ENCODE measurements at places on chromosomes 12 and 14.

GRCh38 chr12:8781381-8782127, 40.9 kb upstream of the A2ML1 start:
- DNase-seq, result no peak

DNA sequence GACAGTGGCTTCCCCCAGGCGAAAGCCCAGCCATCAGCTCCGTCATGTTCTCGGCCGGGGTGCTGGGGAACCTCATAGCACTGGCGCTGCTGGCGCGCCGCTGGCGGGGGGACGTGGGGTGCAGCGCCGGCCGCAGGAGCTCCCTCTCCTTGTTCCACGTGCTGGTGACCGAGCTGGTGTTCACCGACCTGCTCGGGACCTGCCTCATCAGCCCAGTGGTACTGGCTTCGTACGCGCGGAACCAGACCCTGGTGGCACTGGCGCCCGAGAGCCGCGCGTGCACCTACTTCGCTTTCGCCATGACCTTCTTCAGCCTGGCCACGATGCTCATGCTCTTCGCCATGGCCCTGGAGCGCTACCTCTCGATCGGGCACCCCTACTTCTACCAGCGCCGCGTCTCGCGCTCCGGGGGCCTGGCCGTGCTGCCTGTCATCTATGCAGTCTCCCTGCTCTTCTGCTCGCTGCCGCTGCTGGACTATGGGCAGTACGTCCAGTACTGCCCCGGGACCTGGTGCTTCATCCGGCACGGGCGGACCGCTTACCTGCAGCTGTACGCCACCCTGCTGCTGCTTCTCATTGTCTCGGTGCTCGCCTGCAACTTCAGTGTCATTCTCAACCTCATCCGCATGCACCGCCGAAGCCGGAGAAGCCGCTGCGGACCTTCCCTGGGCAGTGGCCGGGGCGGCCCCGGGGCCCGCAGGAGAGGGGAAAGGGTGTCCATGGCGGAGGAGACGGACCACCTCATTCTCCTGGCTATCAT, 663 bp downstream of the PTGER2 start:
- DNase-seq, result no peak

- no peak for DNase-seq
These were observed 5.8 kb upstream of the EVL start for GRCh38 chr14:100059438-100059781.

- peak; percentile 53 for DNase-seq
These were observed 58.4 kb upstream of the DIO3 start for GRCh38 chr14:101502761-101503392.

DNA sequence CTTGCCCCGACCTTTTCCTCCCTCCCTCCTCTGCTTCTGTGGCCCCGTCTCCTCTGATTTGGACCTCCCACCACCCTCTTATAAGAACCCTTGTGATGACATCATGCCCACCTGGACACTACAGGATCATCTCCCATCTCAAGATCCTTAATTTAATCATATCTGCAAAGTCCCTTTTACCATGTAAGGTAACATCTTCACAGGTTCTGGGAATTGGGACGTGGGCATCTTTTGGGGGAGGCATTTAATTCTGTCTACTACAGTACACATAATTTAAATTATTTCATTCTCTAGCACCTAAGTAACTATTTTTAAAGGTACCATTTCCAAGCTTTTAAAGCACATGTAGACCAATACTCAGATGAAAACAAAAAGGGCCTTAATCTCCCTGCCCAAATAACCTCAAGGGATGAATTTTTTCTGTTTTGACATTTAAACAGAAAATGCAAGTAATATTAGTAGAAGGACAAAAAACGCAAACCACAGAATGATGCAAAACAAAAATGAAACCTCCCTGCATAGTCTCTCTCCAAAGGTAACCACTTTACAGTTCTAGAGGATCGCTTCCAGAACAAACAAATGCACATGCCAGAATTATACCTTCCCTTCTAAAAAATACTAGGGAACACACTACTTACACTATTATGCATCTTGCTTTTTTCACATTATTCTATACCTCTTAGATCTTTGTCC, 222.1 kb downstream of the AACS start:
- no peak for DNase-seq

DNA sequence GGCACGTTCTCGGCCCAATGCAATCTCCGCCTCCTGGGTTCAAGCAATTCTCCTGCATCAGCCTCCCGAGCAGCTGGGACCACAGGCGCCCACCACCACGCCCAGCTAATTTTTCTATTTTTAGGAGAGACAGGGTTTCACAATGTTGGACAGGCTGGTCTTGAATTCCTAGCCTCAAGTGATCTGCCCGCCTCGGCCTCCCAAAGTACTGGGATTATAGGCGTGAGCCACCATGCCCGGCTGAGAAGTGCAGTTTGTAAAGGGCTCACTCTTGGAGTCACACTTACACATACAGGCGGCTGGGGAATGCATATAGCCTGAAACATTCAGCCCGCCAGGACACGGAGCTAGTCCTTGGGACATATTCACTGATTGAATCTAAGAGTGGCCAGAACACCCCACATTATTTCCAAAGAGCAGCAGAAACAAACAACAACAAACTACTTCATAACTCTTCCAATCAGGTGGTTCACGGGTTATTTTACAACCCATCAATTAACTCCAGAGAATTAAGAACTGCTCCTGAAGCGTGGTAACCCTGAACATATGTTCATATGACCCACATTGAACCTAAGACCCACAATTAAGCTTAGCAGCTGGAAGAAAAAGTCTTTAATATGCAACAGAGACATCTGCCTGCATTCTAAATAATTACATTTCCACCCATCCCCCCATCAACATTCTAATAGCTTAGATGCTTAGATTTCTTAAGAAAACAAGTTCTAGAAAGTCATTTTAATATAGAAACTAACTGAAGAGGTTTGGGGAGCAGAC, 49.2 kb downstream of the SSH1 start:
- DNase-seq, result no peak

- no peak for DNase-seq
These were observed 70.1 kb upstream of the GPATCH2L start for GRCh38 chr14:76081642-76082041.

- DNase-seq, result no peak
These were observed 77.7 kb downstream of the ETV6 start for GRCh38 chr12:11727133-11727664.

- no peak for DNase-seq
These were observed 6.3 kb upstream of the ATG14 start for GRCh38 chr14:55417955-55418354.

DNA sequence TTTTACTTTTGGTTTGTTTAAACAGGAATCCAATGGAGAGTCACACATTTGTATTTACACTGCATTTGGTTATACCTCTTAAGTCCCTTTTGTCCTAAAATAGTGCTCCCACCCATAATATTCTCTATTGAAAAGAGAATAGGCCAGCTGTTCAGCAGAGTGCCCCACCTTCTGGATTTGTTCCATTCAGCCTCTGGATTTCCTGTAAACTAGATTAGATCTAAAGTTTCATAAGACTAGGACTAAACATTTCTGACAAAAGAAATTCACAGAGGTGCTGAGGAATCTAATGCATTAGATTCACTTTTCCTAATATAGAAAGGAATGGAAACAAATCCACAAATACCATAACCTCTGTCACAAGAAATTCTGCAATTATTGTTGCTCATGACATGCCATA, 38.1 kb downstream of the GCH1 start:
- no peak for DNase-seq

DNA sequence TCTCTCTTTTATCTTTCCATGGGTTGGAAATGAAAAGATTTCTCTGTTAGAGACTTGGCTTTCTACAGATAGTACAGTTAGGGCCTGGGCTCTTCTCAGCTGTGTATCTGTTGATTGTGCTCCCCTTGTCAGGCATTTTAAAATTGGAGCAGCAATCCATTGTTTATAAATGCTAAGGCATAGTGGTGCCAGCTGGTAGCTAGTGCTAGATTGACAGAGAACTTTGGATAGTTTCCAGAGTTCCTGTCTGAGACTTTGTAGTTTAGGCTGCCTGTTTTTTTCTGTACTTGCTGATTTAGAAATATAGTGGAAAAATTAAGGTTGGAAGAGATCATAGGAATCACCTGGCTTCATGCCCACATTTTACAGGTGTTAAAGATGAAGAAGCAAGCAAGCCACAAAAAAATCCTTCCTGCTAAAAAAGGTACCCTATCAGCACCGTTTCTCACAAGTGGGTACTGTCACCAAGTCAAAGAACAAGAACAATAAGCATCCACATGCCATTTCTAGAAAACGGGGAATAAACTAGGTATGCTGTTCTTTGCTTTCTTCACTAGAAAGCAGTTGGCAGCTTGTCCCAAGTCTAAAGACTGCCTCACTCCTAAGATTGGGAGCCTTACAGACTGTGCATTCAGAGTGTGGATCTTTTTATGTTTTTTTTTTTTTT, 6.2 kb downstream of the TTLL5 start:
- no peak for DNase-seq

GRCh38 chr14:67392123-67392522, 19.8 kb downstream of the PLEK2 start:
- no peak for DNase-seq

- no peak for DNase-seq
These were observed 20.0 kb downstream of the CIT start for GRCh38 chr12:119857041-119857591.

DNA sequence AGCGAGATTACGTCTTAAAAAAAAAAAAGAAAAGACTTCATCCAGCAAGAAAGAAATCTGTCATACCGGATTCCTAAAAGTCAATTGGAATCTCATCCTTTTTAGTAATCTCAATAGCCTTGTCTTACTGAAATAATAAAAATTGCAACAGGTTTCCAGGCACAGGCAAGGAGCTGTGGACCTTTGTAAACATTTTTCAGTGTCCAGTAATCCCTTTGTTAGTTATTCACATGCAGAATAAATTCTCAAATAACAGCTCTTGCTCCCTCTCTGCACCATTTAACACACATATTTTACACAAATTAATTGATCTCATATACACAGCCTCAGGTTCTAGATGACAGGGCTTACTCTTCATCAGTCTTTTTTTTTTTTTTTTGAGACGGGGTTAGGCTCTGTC, 22.0 kb upstream of the CALM1 start:
- no peak for DNase-seq

GRCh38 chr14:103549361-103550311, 12.8 kb downstream of the BAG5 start:
- peak; percentile 66 for DNase-seq

DNA sequence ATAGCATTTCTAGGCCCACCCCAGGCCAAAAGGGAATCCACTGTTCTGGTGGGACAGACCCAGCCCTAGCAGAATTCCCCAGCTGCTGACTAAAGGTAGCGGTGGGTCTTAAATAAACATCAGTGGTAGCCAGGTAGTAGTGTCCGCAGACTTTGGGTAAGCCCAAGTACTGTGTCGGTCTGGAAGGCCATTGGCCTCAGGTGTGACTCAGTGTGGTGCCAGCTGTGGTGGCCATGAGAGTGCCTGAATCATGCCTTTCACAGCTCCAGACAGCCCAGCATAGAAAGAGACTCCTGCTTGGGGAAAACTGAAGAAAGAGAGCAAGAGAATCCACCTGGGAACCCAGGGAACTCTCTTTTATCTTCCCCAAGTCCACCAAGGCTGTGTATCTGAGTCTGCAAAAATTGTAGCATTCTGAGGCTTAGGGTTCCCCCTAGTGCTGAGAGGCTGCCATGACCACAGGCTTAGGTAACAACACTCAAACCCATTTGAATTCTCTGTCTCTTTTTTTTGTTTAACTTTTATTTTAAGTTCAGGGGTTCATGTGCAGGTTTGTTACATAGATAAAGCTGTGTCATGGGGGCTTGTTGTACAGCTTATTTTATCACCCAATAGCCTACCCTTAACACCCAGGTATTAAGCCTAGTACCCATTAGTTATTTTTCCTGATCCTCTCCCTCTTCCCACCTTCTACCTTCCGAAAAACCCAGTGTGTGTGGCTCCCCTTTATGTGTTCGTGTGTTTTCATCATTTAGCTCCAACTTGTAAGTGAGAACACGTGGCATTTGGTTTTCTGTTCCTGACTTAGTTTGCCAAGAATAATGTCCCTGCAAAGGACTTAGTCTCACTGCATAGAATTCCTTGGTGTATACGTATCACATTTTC, 16.7 kb upstream of the CD163L1 start:
- no peak for DNase-seq

- no peak for DNase-seq
These were observed 399.8 kb downstream of the RAD51B start for GRCh38 chr14:68219407-68219806.

DNA sequence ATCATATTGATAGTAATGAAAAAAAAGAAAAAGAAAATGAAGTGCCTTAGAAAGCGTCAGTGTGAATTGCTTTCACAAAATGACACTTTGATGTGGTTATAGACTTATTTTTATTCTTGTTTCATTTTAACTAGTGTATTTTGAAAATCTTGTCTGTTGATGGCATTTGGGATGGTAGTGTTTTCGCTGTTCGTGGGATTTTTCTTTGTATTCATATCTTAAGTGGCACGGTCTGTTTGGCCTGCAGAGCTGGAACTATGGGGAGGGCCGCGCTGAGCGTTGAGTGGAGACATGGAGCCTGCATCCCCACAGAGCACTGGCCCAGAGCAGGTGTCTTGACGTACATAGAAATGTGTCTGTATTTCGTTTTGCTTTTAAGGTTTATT, 61.6 kb downstream of the WDR20 start:
- DNase-seq, result no peak
